Jurkat, Clone E6-1 (cell line): ENCODE measurements at places on chromosomes 1 and 21.

GRCh38 chr1:21034725-21035628, 141.7 kb downstream of the EIF4G3 start:
- DNase-seq = no peak

DNA sequence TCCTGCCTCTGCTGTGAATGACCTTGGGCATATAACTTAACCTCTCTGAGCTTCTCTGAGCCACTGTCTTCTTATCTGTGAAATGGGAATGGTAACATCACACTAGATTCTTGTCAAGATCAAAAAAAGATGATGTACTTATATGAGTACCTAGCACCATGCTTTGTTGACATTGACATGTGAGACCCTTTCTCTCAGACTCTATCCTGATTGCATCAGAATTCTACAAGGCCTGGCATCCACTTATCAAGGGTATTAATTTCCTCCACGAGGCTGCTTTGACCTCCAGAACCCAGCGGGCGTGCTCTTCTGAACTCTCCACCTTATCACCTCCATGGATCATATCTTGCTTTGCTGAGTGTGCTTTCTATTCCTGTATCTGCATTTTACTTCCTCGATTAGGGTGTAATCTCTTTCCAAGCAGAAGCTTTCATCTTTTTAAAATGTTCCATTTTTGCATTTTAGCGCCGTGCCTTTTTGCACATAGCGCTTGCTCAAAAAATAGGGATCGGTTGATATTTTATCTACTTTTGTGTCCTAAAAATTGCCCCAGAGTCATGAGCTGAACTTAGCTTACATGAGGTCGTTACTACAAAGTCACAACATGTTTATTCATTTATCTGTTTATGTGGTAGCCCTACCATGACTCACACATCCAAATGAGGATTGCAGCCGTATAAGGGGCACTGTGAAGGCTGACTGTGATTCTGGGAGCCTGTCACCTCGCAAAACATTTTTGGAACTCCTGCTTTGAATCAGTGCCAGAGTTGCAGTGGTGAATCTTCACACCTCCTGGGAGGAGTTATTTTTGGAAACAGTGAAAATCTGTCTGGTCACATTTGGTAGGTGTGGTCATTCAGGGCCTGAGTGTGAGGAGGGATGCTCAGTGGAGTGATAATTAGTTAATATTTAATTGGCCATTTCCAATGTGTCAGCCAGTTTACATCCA, 63.2 kb downstream of the IER5 start:
- no peak for DNase-seq

DNA sequence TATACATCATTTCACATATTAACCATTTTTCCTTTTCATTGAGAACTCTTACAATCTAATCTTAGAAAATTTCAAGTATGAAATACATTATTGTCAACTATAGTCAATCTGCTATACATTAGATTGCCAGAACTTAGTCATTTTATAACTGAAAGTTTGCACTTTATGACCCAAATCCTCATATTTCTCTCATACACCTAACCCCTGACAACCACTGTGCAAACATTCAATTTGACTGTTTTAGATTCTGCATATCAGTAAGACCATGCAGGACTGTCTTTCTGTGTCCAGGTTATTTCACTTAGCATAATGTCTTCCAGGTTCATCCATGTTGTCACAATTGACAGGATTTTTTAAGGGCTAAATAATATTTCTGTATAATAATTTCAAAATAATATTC, 1299.0 kb upstream of the B3GALT2 start:
- DNase-seq = no peak

DNA sequence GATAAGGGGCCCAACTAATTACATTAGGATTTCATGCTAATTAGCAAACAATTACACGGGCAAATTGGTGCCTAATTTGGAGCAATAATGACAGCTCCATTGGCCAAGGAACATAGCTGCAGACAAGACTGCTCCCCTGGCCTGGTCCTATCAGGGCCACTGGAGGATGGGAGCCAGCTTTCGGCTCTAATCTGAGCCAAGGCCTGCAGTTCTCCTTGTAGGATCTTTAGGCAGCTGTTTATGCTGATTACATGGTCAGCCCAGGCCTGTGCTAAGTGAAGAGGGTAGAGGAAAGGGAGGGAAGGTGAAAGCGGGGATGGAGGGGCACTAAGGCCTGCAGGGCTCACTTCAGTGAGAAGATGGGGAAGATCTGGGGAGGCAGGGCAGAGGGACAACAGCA, 12.4 kb upstream of the ADGRB2 start:
- DNase-seq = no peak

DNA sequence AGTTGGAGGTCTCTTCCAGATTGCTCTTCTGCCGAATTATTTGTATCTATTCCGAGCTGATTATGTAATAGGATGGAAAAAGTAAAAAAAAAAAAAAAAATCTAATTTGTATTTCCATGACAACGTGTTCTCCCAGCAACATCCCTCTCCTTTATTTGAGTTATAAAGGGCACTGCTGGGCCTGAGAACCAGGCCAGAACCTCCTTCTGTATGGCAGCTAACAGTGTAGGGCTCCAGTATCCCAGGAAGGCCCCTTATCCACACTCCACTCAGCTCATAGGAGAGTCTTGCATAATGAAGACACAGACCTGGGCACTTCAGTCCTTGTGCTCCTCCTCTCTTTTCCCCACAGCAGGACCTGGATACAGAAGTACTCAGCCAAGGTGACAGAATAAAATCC, 3.7 kb upstream of the IPO9 start:
- DNase-seq = no peak

GRCh38 chr1:39818482-39818881, 29.8 kb upstream of the BMP8B start:
- no peak for DNase-seq

GRCh38 chr1:218945050-218945449, 228.6 kb upstream of the LYPLAL1 start:
- no peak for DNase-seq

- DNase-seq = no peak
Measured at GRCh38 chr1:70934194-70934961, 113.2 kb downstream of the PTGER3 start.

GRCh38 chr1:17944646-17945045, 163.0 kb upstream of the IGSF21 start:
- DNase-seq = no peak

GRCh38 chr1:89383185-89383584, 19.3 kb downstream of the GBP6 start:
- DNase-seq = no peak

DNA sequence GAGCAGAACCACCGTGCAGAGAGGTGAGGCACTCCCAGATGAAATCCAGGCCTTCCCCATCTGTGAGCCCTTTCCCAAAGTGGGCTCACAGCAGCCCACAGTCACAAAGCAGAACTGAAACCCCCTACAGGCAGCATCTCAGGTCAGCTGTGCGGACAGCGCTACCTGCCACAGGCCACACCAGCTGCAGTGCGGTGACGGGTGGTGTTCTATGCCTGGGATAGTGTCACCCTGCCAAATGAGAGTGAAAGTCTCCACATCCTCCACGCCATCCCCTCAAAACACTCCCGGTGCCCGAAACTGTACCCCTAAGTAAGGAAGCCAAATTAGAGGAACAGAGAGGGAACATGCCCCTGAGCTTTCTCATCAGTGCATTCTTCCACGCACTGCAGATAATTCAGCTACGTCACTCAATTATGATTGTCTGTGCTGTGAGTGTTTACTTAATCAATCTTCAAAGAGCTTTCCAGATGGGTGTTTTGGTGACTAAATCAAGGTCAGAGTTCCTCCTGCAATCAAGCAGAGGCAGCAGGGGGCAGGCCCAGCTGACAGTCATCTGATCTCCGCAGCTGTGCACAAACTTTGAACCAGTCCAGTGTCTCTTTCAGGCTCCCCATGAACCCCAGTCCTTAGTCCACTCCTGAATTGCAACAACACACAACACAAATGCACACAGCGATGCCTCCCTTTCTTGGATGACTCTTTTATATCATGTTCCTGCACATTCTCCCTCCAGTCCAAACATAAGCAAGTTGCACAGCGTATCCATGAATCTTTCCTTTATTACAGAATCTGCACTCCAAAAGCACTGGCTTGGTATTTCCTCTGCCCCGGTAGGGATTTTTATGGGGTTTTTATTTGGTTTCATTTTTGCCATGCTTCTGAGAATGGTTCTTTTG, 150.0 kb downstream of the TOMM20 start:
- no peak for DNase-seq

GRCh38 chr1:82483146-82483545, 682.4 kb downstream of the ADGRL2 start:
- no peak for DNase-seq

DNA sequence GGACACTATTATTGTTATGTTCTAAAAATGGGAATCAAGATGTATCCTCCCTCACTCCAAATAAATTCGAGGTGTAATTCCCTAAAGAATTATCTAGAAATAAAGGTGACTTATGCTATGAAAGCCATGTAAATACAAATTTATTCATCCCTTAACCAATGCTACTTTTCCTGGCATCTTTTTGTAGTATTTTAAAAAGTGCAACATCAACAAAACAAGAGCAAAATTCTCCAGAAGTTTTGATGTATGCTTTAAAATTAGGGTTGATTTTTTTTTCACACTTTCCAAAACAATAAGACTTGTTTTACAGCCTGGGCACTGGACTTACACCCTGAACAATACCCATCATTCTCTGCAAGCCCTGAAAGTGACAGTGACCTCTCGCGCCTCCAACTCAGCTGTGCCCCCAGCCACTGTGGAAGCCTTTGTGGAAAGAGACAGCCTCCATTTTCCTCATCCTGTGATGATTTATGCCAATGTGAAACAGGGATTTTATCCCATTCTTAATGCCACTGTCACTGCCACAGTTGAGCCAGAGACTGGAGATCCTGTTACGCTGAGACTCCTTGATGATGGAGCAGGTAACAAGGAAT, 21.4 kb upstream of the CLCA1 start:
- no peak for DNase-seq

- DNase-seq = no peak
Measured at GRCh38 chr21:44927259-44927586, 6.5 kb upstream of the ITGB2 start.

DNA sequence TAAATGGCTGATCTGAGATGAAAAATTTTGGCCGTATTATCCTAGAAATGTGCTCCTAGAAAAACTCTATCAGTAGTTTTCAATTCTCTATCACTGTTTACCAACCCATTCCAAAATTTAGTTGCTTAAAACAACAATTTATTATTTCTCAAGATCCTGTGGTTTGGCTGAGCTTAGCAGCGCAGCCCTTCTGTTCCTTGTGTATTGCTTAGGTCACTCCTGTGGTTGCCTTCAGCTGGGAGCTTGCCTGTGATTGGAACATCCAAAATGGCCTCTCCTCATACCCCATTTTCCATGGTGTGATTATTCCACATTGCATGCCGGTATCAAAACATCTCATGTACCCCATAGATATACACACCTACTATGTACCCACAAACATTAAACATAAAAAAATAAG, 22.8 kb upstream of the STUM start:
- no peak for DNase-seq

- no peak for DNase-seq
Measured at GRCh38 chr1:2314803-2315673, 76.3 kb downstream of the MORN1 start.

- DNase-seq = no peak
Measured at GRCh38 chr1:14543191-14543840, 55.2 kb upstream of the KAZN start.

GRCh38 chr1:209586221-209586740, 2.8 kb downstream of the CAMK1G start:
- DNase-seq = no peak

DNA sequence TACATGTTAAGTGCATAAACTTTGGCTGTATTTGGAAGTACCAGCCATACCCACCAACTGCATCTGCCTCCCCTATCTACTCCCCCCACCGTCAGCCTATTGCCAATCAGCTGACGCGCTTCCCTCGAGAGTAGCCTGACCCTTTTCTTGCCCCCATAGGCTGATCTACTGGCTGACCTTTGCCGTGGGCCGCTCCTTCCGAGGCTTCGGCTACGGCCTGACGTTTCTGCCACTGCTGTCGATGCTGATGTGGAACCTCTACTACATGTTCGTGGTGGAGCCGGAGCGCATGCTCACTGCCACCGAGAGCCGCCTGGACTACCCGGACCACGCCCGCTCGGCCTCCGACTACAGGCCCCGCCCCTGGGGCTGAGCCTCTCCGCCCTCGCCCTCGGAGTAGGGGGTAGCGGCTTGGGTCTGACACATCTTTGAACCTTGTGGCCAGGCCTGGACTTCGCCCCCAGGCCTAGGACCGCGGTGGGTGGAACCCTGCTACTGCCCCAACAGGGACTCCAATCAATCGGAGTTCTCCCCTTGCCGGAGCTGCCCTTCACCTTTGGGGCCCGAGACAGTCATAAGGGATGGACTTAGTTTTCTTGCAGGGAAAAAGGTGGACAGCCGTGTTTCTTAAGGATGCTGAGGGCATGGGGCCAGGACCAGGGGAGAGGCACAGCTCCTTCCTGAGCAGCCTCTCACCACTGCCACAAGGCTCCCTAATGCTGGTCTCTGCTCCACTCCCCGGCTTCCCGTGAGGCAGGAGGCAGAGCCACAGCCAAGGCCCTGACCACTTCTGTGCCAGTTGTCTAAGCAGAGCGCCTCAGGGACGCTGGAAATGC, 4.0 kb downstream of the GLMP start:
- no peak for DNase-seq

DNA sequence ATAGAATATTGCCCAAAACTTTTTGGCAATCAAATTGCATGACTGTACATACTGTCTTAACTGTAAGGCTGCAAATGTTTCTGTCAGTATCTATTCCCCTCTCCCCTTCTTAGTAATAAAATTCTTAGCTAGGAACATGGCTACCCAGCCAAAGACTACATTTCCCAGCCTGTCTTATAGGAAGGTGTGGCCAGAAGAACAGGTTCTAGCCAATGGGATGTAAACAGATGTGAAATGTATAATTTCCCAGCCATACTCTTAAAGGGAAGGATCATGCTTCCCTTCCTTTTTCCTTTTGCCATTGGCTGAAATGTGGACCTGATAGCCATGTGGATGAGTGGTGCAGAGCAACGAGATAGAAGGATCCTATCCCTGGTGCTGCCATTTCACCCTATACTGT, 7.0 kb upstream of the HIVEP3 start:
- DNase-seq = no peak

DNA sequence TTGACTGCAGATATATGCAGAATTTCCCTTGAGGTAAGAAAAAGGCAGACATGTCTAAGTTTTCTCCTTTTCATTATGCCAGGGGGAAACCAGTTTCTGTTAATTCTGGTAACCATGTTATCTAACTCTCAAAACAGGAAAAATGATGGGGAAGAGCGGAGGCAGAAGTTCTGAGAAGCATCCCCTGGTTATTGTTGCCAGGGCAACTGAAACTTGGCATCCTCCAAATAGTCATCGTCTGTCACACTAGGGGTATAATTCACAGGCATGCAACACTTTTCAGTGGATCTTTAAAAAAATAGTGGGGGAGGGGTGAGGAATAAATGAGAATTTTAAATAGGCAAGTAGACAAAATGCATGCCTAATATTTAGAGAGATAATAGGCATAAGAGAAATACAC, 715.3 kb upstream of the CXADR start:
- DNase-seq = no peak

GRCh38 chr1:18635891-18636595, 5.4 kb downstream of the PAX7 start:
- DNase-seq = no peak
